NCI-H1417 treated with DMSO at 0.1 percent for 48 hours (cell line): ENCODE measurements at places on chromosomes 11 and 22.

DNA sequence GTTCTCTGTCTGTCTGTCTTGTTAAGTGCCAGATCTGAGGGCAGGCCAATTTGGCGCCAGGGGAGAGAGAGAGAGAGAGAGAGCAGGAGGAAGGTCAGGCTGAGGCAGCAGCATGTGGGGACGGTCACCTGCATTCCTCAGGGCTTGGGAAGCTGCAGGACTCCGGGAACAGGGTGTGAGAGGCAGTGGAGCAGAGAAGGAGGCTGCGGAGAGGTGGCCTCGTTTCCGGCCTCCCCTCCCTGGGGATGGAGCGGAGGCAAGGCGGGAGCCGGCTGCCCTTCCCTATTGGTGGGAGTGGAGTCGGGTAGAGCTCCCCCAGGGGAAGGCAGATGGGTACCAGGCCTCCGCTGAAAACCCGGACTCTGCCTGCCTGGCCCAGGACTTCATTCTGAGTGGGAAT is 9.7 kb downstream of the CLMP start:
- no peak for DNase-seq

GRCh38 chr22:39534092-39534506 is 1.6 kb upstream of the RPS19BP1 start:
- DNase-seq: no peak

- DNase-seq: no peak
These were observed 3.8 kb downstream of the SMTN start for GRCh38 chr22:31084811-31085492.

GRCh38 chr11:82505379-82505778 is 228.3 kb downstream of the FAM181B start:
- no peak for DNase-seq

DNA sequence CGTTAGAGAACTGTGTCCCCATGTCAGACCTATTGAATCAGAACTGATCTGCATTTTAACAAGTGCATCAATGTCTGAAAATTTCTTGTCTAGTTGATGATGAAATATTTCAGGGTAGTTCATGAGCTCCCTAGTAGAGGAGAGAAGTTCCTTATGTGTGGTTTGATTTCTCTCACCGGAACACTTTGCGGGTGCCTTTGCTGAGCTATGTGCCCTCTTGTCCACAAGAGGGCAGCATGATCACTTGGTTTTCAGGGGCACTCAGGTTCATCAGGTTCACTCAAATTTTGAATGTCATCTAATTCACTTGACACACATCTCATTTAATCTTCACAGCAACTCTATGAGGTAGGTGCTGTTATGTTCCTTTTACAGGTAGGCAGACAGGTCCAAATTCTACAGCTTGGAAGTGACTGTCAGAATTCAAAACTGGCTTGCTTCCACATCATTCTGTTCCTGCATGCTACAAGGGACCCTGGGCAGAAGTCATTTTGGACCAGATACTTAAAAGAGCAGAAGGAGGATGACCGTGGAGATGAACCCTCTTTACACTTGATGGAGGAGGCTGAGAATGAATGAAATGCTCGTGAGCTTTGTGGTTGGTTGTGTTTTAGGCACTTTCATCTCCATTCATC is 55.6 kb downstream of the P4HA3 start:
- DNase-seq: no peak

GRCh38 chr11:1717745-1718144 is 20.8 kb downstream of the KRTAP5-6 start:
- DNase-seq: no peak

DNA sequence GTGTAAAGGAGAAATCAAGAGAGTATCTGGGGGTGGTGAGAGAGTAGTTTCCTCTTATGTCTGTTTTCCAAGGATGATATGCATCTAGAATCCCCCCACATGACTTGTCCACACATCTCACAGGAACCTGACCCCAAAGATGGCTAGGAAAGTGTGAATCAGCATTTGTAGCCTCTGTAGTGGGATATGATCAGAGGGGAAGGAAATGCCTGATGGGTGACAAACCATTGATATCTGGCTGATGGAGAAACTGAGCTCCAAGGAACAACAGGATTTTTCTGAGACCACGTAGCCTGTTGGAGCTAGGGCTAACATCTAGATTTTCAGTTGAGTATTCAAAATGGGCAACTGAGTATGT is 369.4 kb downstream of the DDX10 start:
- DNase-seq: no peak

- no peak for DNase-seq
These were observed 16.4 kb downstream of the C1QTNF6 start for GRCh38 chr22:37171662-37172061.

GRCh38 chr22:29144786-29145160 is 60.9 kb upstream of the EMID1 start:
- no peak for DNase-seq

- no peak for DNase-seq
These were observed 76.4 kb downstream of the PRSS23 start for GRCh38 chr11:86876716-86877234.

GRCh38 chr11:39570526-39570925 is 1888.9 kb downstream of the LRRC4C start:
- DNase-seq: no peak

DNA sequence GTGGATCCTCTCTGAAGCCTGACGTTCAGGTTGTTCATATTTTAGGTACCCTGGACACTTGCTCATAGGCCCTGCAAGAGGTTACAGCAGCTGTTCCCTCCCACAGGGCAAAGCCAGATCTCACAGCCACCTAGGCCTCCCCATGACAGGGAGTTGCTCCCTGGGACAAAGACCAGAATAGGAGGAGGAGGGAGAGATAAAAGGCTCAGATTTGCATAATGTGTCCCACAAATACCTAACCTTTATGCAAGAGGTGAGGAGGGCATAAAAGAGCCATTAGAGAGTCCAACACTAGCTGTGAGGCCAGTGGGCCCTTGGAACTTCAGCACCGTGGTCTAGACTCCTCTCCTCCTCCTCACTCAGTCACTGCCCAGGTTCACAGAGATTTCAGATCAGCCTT is 33.8 kb downstream of the ZNF280B start:
- DNase-seq: no peak

DNA sequence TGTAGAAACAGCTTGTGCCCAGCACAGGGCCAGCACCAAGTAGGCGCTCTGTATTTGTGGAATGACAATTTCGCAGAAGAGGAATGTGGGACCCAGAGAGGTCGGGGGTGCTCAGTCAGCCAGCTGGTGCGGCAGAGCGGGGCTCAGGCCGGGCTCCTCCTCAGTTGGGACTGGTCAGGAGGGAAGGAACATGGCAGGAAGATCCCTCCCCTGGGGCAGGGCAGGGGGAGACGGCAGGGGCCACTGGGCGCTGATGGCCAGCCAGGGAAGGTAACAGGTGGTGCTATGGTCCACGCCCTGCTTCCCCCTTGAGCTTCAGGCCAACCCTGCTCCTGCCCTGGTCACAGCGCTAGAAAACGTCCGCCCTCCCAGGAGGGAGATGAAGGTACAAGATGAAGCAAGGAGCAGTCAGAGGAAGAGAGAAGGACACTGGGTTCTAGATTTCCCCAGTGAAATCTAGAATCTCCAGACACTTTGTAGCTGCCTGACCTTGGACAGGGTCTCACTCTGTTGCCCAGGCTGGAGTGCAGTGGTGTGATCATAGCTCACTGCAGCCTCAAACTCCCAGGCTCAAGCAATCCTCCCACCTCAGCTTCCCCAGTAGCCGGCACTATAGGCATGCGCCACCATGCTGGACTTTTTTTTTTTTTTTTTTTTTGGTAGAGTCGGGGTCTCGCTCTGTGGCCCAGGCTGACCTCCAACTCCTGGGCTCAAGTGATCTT is 13.5 kb upstream of the SPI1 start:
- no peak for DNase-seq

DNA sequence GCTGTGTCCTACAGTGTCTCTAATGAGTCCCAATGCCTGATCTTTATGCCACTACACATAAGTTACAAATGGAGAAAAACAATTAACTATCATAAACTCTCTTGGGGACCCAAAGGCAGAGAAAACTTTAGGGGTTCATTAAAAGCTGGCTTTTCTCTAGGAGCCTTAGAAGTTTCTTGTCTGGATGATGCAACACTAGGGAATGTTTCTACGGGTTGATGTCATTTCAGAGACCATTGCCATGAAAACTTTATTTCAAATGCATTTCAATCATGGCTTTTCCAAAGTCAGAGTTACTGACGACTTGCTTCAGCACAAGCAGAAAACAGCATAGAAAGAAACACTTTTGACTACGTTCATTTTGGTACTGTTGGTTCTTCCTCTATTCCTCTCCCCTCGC is 8.5 kb upstream of the OR8B12 start:
- no peak for DNase-seq

DNA sequence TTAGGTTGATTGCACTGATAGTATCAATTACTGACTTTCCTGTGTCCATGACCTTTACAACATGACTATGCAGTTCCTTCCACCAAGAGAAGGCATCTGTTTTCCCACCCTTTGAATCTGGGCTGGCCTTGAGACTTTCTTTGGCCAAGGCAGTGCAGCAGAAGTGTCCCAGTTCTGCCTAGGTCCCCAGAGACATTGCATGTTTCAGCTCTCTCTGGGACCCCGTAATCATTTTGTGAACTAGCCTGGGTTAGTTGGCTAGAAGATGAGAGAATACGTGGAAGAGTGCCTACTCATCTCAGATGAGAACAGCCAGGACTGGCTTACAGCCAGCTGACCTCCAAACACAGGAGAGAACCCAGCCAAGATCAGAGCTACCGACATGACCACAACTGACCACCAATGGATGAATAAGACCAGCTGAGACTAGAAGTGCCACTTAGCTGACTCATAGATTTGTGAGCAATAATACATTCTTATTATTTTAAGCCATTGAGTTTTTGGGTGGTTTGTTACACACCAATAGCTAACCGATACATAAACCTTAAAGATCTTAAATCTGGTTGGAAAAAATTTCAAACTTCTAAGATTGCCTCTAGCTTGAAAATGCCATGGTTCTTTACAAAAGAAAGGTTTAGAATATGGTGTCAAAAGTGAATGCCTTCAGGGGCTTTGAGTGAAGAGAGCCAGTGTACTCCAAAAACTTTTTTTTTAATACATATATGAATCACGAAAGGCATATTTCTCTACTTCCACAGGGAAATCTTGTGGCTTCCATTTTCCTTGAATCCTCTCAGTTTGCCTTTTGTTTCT is 145.2 kb downstream of the FBXO7 start:
- no peak for DNase-seq

GRCh38 chr11:68014157-68014946 is 4.2 kb downstream of the ALDH3B1 start:
- no peak for DNase-seq

DNA sequence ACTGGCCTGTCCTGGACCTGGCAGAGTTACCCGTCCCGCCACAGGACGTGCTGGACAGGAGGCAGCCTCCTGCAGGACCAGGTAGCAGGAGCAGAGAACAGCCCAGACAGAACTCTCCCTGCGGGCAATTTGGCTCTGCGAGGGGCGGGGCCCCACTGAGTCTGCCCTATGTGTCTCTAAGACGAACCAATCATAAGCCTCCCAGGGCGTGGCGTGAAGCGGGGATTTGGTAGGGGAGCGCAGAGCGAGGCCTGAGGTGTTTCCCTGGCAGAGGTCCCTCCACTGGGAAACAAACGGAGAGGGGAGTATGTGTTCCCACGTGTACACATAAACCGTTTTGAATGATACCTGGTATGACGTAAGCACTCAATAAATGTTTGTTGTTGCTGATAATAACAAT is 7.4 kb downstream of the CD82 start:
- DNase-seq: no peak

DNA sequence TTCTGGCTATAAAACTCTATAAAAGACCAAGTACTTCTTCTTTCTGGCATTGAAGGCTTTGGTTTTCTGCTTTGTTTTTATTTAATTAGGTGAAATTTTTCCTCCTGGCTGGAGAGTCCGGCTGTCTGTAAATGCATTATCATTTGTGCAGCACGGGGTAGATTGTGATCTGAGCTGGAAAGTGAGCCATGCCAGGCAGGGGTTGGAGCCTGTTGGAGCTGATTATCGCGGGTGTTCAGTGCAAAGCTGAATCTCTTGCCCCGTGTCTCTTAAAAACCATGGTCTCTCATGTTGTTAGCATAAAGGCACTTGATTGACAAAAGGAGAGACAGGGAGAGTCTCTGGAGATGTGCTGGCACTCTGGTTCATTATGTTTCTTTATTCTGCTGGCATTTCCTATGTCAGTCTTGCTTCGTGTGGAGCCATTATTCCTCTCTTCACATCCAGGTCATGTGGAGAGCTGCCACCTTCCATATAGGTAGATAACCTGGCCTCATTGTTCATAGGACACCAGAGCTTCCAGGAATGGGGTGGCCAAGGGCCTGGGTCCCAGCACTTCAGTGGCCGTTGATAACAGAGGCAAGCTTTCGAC is 75.2 kb downstream of the LDLRAD3 start:
- DNase-seq: no peak

DNA sequence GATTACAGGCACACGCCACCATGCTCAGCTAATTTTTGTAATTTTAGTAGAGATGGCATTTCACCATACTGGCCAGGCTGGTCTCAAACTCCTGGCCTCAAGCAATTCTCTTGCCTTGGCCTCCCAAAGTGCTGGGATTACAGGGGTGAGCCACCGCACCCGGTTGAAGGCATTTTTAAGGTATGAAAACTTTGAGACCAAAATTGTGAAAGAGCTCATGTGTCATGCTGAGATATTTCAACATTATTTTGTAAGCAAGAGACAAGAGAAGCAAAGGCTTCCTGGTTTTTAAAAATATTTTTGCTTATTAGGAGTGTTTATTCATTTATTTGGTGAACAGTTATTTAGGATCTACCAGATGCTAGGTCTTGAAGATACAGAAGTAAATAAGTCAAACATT is 6.8 kb downstream of the NHERF4 start:
- no peak for DNase-seq

GRCh38 chr11:31815711-31816467 is 4.8 kb upstream of the PAX6 start:
- no peak for DNase-seq

DNA sequence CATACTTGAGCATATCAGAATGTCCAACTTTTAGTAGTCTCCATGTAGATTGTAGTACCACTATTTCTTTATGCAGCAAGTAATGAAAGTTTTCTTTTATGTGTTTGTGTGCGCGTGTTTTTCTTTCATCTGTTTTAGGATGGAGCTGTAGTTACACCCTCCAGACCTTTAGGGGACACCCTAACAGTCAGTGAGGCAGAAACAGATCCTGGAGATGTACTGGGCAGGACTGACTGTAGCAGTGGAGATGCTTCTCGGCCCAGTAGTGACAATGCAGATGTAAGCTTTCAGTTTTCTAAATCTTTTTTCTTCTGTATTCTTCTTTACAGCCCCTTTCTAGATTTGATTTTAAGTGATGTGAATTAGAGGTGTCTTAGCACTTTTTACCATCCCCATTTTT is 79.9 kb upstream of the GRIK4 start:
- no peak for DNase-seq

- no peak for DNase-seq
These were observed 25.4 kb upstream of the GRAMD1B start for GRCh38 chr11:123404676-123405075.

DNA sequence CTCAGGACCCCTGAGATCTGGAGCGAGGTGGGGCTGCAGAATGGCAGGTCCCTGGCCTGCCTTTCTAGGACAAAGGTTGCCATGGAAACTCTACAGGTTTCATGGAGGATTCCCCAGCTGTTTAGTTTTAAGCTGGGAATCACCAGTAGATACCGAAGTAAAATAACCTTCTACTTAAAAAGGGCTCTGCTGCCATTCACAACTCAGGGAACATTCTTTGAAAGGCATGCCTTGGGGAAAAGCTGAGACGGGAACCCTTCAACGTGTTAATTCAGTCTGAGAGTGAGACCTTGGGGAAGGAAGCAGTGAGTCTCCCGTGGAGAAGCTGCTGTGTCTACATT is 493.3 kb downstream of the BRD1 start:
- DNase-seq: no peak
